ENCODE measurements at places on chromosomes 7 and 10.

DNA sequence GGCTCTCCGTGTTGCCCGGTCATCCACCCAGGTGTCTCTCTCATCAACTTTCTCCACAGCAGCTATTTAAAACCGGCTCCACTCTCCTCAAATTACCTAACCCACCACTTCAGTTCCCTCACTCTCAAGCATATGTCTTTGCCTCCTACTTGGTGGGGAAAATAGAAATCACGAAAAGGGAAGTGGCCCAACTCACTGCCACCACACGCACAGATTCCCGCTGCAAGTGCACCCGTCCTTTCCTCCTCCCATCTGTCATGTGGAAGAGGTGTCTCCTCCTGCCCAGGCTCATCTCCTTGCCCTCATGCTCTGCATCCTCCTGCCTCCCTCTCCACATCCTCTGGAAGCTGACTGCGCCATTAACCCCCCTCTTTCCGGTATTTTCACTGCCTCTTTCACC lies 80.8 kb upstream of the MKX start:
- DNase-seq = no peak

DNA sequence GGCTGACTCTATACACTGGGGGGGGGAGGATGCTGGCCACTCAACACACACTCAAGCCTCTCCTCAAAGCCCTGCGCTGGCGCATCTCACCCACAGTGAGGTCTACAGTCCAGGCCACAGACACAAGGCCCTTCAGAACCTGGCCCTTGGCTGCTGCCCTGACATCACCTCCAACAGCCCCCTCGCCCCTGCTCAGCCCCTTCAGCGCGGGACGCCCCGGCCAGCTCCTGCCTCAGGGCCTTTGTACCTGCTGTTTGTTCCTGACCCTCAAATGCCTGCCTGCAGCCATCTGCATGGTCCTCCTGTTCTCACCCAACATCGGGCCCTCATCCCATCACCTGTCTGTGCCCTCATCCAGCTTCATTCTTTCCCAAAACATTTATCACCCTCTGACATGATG lies 572.6 kb downstream of the DNAJB6 start:
- DNase-seq = no peak

GRCh38 chr10:27285093-27285492 lies 44.5 kb upstream of the ACBD5 start:
- peak; percentile 52 for DNase-seq

DNA sequence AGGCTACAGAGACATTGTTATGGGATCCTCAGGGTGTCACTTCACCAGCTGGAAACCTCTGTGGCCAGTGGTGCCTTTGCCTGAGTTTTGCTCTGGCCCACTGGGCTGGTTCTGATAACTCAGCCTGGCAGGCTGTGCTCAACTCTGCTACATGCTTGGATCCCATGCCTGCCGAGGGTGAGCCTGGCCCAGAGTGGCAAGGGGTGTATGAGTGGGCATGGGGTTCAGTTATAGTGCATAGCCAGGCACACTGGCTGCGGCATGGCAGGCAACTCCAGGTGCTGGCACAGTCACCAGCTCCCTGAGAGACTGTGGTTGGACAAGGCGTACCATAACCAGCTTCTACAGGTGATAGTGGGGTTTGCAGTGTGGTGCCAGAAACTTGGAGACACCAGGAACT lies 107.0 kb upstream of the PCDH15 start:
- DNase-seq = no peak

GRCh38 chr10:43299579-43299978 lies 32.7 kb upstream of the RASGEF1A start:
- DNase-seq = no peak

DNA sequence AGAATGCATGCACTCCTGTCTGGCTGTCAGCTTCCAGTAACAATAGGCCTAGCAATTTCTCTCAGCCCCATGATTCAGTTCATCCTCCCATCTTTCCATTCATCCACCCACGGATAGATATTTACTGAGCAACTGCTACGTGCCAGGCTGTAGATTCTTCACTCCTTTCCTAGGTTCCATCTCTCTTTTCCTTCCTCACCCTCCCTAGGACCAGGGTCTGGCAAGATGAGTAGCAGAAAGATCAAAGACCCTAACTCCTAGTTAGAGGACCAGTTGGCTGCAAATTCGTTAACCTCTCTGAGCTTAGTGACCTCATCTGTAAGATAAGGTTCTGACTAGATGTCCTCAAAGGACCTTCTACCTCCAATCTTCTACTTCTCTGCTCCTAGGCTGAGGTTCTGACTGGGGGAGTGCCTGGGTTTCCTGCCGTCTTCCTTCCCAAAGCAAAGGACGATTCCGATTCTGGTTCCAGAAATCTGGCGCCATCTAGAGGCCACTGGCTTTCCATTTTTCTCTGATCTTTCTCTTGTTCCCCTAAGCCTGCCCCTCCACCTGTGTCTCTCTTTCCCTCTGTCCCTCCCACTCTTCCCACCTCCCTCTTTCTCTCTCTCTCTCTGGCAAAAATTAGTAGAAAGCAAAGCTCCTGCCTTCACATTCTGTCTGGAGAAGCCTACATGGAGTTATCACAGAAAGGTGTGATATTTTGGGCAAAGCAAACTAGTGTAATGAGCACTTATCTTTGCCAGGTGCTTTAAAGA lies 26.2 kb downstream of the TBATA start:
- DNase-seq = peak; percentile 56

DNA sequence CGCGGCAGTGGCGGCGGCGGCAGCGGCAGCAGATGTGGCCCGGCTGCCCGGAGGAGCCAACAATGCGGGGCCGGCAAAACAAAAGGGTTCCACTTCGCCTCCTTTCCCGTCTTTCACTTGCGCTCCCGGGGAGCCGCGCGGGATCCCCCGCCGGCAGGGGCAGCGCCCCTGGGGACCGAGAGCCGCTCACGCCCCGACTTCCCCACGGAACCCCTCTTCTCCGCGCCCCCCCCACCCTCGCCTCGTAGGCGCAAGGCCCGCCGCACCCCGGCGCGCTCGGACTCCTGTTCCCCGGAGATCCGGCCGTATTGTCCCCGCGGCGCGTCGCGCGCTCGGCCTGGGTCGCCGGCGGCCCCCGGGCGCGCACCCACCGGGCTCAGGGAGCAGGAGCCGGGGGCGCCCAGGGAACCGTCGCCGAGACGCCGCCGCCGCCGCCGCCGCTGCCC lies 854 bp downstream of the CTBP2 start:
- DNase-seq = no peak

DNA sequence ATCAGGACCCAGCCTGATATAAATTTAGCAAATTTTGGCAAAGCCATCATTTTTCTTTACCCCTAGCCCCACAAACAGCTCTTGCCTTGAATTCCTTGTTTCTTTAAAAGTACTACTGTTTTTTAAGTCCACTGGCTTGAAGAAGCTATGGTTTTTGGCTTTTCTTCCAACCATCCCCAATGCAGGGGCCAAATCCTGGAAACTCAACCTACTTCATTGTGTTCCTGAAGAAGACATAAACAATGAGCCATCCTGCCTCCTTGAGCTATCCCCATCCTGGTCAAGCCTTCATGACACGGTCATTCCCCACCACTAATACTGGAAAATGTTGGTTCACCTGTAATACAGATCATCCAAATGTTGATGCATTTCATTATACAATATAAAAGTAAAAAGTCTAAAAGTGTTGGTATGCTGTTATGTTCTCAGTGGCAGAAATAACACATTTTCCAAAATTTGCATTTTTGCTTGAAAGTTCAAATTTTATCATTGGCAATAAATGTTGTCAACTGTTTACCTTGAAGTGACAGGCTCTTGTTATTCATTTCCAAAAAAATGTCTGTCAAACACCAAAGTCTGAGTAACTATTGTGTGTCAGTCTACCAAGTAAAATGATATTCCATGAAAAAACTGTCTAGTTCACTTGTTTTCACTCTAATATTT lies 92.2 kb downstream of the DOCK4 start:
- no peak for DNase-seq

- no peak for DNase-seq
Observed at GRCh38 chr10:62826273-62826672, 10.1 kb upstream of the EGR2 start.

DNA sequence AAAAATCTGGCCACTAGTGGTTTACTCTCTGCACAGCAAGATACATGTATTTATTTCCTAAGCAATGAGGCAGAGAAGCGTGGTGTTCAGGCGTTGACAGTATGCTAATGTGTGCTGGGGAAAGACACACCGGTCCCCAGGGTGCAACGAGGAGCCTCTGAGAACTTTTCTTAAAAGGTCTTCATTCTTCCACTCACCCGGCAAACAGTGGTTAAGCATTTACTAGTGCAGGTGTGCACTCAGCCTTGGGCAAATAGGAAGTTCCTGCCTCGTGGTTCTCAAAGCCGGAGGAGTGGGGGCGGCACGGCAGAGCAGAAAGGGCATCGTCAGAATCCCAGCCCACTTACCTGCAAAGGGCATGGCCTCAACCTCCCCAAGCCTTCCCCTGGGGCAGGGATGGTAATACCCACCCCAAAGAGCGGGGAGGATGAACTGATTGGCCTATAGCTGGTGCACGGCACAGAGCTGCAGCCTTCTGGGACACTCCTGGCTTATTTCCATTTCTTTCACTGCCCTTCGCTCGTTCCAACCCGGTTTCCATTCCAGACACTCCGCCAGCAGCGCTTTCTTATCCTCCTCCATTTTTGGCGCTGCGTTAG lies 184.3 kb upstream of the CTBP2 start:
- DNase-seq = no peak

- no peak for DNase-seq
Observed at GRCh38 chr7:24463474-24463873, 109.8 kb upstream of the PALS2 start.

GRCh38 chr7:74269757-74270277 lies 15.6 kb upstream of the RFC2 start:
- DNase-seq = peak; percentile 71

- no peak for DNase-seq
Observed at GRCh38 chr7:95027234-95027872, 120.0 kb downstream of the PPP1R9A start.

- DNase-seq = no peak
Observed at GRCh38 chr10:127873901-127874470, 18.8 kb downstream of the CLRN3 start.

- DNase-seq = no peak
Observed at GRCh38 chr7:96933067-96933645, 72.2 kb upstream of the DLX6 start.

- DNase-seq = no peak
Observed at GRCh38 chr10:103519798-103520197, 26.3 kb downstream of the NEURL1 start.

GRCh38 chr10:1240341-1240775 lies 184.2 kb downstream of the WDR37 start:
- peak; percentile 76 for DNase-seq

GRCh38 chr10:13853854-13854253 lies 267.1 kb downstream of the PRPF18 start:
- no peak for DNase-seq

DNA sequence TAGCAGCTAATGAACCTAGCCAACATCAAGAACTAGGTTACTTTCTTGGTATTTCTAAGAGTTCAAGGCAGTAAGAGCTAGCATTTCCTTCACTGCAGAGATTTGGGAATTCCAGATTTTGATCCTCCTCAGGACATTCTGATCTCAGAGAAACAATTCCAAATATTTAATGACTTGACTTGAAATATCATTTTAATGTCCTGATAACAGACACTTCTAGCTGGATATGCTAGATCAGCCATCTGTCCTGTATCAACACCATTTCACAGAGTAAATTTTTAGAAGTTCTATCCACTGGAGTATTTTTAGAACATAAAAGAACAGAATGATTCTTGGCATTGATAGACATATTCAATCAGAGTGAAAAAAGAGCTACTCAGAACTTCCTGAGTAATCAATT lies 151.3 kb downstream of the RAPGEF5 start:
- DNase-seq = no peak

- DNase-seq = no peak
Observed at GRCh38 chr7:48634116-48634632, 290.2 kb upstream of the CDC14C start.
